Muscle of back (tissue), 13 donors: ENCODE measurements at places on chromosomes 3 and 15.

DNA sequence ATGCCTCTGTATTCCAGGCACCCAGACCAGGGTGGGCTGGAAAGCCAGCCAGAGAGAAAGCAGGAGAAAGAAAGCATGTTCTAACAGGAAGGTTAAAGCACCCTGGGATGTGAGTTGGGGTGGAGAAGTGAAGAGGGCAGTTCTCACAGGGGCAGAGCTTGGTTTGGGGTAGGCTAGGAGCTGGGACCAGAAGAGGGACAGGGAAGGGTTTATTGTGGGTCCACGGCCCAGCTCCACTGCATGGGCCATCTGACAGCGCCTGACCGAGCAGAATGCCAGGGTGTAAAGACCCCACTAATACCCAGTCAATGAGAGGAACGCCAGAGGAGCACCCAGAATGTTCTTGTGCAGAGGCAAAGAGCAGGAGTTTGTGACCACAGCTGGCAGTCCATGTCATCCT is 27.1 kb upstream of the MAGEF1 start:
- no peak for DNase-seq

DNA sequence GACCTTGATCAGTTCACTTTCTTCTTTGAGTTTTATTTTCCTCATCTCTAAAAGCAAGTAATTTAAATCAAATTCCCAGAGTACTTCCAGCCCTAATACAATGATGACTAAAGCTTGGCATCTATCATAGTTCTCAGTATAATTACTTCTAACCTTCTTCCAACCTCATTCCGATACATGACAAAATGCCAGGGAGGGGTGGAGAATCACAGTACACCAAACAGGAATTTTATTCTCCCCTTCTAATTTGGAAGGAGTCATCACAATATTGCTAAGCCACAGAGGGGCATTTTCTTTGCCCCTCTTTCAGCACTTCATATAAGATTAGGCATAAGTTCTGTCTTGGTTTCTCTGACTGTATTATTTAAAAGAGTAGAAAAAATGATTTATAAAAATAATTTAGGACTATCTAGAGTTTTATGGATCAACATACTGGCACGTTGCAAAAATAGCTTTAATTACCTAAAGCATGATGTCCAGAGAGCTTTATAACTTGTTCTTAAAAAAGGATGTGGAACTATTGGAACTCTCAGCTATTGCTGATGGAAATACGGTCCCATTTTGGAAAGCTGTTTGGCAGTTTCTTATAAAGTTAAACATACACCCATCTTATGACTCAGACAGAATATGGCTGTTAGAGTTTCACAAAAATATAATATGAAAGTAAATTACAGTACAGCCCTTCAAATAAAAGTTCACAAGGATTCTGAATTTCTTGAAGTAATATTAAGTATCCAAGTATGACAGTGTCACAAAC is 86.9 kb upstream of the UBE2E2 start:
- no peak for DNase-seq

DNA sequence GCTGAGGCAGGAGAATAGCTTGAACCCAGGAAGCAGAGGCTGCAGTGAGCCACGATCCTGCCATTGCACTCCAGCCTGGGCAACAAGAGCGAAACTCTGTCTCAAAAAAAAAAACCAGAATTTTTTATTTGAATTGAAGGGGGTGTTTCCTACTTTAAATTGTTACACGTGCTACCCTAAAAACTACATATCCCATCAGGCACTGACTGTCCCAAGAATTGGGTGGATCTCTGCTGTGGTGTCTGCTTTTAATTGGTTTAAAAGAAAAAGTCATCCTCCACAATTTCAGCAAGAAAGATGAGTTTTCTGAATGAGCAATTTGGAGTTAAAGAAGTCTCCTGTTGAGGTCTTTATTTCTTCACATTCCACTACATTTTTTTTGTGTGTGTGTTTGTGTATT is 2.1 kb downstream of the PDIA3 start:
- peak; percentile 17 for DNase-seq

GRCh38 chr15:97319291-97319690 is 641.2 kb upstream of the ARRDC4 start:
- DNase-seq: no peak

GRCh38 chr3:73656241-73656890 is 31.6 kb upstream of the PDZRN3 start:
- no peak for DNase-seq

DNA sequence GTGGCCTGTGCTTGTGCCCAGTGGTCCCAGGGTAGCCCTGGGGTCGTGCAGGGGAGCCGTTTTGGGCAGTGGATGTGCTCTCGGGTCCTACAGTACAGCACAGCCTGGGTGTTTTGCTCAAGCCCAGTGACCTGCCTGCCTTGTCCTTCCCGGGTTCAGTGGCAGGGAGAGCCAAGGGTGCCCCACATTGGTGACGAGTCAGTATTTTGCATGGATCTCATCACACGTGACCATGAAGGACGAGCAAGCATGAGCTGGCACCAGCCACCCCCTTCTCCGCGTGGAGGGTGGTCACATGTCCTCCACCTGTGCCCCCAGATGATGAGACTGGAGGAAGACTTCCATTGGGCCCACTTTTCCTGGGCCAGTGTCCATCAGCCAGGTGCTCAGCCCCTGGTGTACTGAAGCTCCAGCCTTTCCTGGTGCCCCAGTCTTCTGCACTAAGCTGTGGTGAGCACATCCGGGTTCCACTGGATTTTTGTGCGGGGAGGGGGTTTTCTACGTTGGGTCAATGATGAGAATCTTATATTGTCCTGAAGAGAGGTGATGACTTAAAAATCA is 197.5 kb downstream of the UBE3A start:
- no peak for DNase-seq

- DNase-seq: no peak
Observed at GRCh38 chr3:70603103-70603502, 290.7 kb upstream of the MDFIC2 start.

DNA sequence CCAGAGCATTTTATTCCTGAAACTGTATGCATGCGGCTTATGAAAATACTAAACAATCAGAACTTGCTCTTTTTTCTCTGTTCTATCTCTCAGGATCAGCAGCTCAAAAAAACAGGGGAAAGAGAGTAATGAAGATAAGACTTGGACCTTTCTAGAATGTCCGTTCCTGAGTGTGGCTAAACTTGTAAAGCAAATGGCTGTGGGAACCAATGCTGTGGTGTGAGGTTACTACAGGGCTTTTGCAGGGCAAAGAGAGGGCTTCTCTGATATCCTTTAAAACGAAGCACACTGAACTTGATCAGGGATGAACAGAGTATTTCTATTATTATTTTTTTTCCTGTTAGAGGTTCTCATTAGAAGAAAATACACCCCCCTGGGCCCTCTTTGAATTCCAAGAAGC is 223.4 kb downstream of the THRB start:
- DNase-seq: no peak

GRCh38 chr3:14725013-14725412 is 50.1 kb downstream of the C3orf20 start:
- peak; percentile 44 for DNase-seq

DNA sequence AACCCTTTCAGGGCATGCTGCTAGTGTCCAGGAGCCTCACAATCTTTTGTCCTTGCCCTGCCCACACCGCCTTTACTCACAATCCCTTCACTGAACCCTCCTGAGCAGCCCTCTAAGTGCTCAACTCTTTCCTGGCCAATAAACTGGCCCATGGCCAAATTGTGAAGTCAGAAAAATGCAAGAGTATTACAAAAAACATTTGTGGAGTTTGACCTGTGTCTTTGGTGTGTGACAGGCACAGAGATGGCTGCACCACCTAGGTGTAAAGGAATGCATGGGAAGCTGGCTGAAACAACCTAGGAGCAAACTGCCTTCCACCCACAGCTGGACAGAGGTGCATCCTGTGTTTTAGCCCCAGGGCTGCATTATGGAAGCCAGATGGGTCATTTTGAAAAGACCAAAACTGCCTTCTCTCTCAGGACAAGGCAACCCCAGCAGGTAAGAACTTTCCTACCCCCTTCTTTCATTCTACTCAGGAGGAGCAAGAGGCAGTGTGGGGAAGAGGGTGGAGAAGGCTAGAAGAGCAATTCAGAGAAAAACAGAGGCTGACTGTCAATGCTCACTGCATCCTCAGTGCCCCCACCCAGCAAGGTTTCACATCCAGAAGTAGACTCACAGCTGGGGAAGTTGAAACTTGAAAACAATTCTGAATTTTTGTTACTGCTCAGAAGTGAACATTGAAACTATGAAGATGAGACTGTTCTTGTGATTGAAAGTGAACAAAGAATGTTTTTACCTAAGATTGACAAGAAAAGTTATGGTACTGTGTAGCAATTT is 78.6 kb downstream of the TRIM42 start:
- DNase-seq: no peak

DNA sequence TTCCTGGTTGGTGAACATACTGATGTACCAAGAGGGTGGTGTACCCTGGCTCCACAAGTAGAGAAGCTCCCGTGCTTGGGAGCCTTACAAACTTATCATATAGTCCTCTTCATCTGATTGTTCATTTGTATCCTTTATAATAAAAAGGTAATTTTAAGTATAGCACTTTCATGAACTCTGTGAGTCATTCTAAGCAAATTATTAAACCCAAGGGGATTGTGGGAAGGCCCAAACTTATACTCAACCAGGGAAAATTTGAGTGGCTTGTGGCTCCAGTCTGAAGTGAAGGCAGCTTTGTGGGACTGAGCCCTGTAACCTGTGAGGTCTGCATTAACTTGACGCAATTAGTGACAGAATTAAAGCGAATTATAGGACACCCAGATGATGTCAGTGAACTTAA is 29.0 kb downstream of the TTBK2 start:
- no peak for DNase-seq

- no peak for DNase-seq
Observed at GRCh38 chr3:23308986-23309625, 106.0 kb downstream of the UBE2E2 start.

DNA sequence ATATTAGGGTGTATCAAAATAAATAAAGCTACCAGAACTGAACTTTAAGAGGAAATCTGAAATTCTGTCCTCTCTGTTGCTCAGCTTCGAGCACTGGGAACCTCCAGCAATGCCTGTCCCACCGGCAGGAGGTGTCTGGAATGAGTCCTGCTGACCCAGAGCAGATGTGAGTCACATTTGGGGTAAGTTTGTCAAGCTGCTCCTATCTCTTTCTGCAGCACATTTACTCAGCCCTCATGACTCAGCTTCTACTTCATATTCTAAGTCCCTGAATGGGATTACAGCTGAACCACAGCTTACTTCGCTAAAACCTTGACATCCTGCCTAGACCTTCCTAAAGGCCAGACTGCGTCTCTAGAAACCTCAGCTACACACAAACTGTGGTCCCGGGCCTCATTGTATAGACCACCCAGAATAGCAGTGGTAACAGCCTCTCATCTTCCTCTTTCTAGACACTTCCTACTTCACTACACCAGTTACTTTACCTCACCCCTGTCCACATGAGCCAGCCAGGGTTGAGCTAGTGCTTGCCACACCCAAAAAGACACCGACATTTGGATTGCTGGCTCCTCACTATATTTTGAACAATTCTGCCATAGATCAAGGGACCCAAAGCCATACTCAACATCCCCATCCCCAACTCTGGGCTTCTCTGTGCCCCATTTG is 109.6 kb upstream of the TMCO5A start:
- peak; percentile 89 for DNase-seq

DNA sequence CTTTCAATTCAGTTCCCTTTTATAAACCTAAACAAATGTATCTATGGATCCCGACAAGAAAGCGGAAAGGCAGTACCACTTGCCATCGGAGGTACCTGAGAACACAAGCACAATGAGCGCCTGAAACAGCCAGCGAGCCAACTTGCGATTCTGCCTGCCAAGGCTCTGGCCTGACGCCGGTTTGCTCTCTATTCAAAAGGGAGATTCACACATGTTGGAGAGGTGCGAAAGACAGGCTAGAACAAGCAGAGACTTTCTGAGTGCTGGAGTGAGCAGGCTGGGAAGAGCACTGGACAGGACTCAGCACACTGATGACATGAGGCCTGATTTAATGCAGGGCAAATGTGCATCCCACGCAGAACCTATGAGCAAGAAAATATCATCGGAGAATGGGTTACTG is 17.7 kb upstream of the PRR23E start:
- DNase-seq: no peak

DNA sequence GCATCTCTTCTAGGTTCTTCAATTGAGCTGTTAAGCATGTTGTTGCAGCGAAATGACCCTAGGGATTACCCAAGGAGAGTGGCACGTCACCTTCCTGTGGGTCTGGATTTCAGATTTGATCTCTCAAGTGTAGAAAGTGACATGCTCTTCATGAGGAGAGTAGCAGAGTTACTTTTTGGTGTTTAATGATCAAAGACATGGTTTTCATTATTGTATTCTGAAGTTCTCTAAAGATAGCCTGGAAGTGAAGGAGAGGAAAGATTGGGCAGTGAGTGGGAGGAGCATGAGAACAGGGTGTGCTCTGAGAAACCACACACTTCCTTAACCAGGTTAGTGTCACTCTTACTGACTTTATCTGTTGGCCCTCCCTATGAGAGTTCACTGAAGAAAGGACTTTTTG is 153.6 kb downstream of the AKAP13 start:
- no peak for DNase-seq

- peak; percentile 75 for DNase-seq
Observed at GRCh38 chr15:22872936-22873701, 34.7 kb downstream of the NIPA2 start.

DNA sequence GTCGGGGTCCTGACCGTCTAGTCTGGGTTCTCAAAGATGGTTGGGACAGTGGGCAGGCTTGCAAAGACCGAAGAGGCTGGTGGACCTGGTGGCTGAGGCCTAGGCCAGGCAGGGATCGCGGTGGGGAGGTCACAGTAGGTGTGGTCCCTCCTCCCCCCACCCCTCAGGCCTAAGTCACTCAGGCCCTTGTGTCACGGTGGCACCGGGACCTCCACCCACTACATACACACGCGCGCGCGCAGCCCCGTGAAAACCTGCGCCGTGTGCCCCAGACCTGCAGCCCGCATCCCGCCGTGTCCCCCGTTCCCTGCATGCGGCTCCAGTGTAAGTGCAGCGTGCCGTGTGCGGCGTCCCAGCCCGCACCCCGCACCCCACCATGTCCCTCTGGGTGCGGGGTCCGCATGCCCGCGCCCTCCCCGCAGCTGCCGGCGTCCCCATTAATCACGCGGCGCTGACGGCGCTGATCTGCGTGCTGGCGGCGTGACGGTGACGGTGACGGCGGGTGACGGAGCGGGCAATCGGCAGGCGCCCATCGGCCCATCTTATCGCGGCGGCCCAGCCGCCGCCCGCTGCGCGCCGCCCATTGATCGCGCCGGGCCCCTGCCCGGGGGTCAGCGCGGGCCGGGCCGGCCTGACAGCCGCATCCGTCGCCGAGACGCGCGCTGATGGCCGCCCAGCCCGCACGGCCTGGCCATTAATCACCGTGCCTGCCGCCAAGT is 24.4 kb downstream of the SEC61A1 start:
- peak; percentile 25 for DNase-seq

DNA sequence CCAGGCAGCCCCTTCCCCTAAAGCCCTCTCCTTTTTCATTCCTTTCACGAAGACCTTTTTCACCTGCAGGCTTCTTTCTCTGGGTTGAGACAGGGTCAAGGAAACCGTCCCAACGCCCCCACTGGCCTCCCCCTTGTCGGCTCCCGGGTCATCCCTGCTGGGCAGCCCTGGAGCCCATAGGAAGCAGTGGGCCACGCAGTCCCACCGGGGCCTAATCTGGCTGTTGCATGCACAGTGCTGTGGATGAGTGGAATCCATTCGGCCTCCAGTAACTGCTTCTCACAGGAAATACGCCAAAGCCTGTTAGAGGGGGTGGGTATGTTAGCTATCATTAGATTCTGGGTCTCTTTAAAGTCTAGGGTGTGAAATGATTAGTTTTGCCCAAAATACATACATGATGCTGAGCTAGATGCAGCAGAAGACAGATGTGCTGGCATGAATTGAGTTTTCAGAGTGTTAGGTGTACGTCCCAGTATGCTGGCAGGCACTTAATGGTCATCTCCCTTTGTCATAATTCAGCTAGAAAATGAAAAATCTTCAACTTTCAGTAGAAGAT is 16.6 kb downstream of the LYSMD4 start:
- DNase-seq: no peak

GRCh38 chr3:47152578-47152977 is 11.3 kb downstream of the SETD2 start:
- no peak for DNase-seq
